Activated T-cell treated with anti-CD3 and anti-CD28 coated beads, Interleukin-2, amount 50 U/mL, for 72 hours (primary cell): ENCODE measurements at places on chromosomes 1 and 21.
A peak's percentile ranks its signal among the peaks of the same experiment; 100 is the strongest.

DNA sequence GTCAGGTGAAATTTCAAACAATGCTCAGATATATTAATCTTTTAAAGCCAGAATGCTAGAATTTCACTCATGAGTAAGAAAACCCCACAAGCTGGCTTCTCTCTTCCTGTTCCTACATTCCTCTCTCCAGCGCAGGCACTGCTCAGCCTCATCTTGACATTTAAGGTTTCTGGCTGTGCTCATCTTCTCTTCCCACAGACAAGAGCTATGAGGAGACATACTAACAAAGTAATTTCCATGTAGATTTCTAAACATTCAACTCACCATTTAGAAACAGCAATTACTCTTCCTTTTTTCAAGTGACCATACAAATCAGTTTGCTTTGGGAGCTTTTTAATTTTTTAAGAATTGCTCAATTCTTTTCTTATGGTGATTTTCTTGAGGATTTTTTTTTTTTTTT lies 7.8 kb upstream of the LRRC8D start:
- DNase-seq = no peak

GRCh38 chr1:227300682-227301081 lies 17.6 kb downstream of the CDC42BPA start:
- no peak for DNase-seq

DNA sequence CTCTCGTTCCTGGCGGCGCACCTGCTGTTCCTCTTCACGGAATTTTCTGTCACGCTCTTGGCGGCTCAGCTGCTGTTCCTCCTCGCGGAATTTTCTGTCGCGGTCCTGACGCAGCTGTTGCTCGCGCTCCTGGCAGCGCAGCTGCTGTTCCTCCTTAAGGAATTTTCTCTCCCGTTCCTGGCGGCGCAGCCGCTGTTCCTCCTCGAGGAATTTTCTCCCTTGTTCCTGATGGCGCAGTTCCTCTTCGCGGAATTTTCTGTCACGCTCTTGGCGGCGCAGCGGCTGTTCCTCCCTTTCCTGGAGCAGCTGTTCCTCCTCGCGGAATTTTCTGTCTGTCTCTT lies 6.4 kb downstream of the TCHH start:
- DNase-seq = no peak

DNA sequence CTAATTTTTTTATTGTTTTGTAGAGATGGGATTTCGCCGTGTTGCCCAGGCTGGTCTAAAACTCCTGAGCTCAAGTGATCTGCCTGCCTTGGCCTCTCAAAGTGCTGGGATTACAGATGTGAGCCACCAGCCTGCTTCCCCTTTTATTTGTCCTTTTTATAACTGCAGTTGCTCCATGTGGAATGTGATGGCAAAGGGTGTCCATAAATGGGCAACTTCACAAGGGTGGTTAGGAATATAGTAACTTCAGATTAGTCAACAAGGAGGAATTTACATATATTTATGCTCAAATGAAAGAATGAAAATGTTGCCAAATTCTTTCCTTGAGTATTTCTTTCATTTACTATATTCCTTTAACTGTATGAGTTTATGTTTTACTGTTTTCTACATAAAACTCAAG lies 182.9 kb downstream of the BACH1 start:
- DNase-seq = no peak

DNA sequence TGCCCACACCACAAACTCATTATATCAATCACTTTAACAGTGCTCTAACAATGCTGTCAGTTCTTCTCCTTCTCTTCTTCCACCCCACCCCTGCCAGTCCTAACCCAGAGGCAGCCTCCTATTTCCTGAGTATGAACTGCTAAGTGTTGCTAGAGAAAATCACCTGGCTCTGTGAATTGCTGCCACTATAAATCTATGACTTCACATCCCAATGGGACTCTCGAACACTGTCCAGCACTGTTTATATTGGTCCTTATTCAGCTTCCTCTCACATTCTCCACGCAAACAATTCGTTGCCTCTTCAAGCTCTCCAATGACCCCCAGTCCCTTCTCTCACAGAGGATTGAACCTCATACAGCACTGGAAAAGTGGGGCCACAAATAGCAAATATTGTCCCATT lies 27.0 kb upstream of the USH2A start:
- no peak for DNase-seq

- no peak for DNase-seq
Observed at GRCh38 chr1:2925918-2926317, 95.3 kb upstream of the ACTRT2 start.

DNA sequence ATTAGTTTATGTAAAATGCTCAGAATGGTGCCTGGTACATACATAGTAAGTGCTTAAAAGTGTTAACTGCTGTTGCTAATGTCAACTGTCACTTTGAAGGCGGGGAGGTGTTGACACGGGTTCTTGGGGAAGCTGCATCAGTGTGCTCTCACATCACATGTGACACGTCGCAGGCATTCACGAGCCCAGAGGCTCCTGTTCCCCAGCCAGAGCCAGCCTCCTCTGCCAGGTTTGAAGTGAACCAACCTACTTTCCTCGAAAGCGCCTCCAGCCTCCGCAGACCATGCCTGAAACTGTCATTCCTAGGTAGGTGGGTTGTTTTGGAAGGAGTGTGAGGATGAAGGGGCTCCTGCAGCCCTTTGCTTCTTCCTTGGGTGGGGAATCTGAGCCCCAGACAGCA lies 13.8 kb downstream of the GALNT2 start:
- no peak for DNase-seq

DNA sequence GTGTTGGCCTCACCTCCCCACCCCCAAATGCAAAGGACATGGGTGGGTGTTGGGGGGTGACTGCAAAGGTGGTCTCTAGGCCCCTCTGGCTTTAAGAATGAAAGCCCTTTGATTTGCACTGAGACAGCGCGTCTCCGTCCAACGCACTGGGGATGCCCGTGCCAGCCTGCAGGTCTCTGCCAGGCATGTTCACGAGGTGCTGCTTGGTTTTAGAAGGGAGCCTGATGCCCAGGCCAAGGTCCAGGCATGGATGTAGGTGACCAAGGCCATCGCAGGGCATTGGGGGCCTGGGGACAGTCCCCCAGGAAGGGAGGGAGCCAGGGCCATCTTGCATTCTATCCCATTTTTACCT lies 363.6 kb upstream of the VAMP3 start:
- no peak for DNase-seq

- DNase-seq = no peak
Observed at GRCh38 chr1:15188130-15188524, 34.6 kb downstream of the TMEM51 start.

DNA sequence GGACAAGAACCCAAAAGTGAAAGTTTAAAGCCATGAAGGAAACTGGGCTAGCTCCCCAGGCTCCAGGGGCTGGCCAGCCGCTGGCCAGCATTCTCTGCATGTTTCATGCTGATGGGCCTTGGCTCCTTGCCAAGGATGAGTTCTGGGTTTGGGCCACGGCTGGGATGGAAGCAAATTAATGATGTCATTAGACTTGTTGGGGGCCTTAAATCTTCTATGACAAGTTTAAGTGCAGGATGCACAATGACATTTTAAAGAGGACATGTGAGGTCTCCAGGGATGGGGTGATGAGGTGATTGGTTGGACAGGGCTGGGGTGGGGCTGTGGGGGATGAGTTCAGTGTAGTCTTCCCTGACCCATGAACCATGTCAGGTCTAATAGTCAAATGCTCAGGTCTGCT lies 199.6 kb downstream of the TRABD2B start:
- DNase-seq = no peak

DNA sequence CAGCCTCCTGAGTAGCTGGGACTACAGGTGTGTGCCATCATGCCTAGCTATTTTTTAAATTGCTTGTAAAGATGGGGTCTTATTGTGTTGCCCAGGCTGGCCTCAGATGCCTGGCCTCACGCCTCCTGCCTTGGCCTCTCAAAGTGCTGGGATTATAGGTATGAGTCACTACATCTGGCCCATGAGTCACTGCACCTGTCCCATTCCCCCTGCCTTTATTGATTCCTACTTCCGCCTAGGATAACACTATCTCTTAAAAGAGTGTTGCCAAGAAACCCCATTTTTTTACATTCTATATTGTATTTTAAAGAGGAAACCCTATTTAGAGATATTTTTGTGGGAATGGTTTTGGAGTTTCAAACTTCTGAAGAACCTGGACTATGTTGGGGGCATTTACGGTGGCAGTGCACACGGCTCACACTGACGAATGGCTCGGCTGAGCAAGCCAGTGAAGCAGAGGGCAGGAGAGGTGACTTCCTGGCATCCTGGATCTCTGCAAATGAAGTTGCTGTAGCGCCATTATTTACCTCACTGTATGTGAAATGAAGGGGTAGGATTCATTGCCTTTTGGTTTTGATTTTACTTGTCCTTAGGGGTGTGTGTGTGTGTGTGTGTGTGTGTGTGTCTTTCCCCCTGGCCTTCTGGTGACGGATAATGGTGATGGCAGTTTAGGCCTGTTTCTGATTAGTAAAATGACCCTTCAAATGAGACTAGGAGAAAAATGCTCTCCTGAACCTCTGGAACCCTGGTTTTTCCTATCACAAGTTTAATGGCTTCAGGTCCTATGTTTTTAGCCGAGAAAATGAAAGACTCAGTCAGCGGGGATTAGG lies 22.5 kb downstream of the KIF26B start:
- no peak for DNase-seq

- DNase-seq = peak; percentile 23
Observed at GRCh38 chr1:207883104-207883651, 27.7 kb downstream of the CD34 start.

GRCh38 chr1:87329526-87330056 lies 911 bp downstream of the LMO4 start:
- no peak for DNase-seq

DNA sequence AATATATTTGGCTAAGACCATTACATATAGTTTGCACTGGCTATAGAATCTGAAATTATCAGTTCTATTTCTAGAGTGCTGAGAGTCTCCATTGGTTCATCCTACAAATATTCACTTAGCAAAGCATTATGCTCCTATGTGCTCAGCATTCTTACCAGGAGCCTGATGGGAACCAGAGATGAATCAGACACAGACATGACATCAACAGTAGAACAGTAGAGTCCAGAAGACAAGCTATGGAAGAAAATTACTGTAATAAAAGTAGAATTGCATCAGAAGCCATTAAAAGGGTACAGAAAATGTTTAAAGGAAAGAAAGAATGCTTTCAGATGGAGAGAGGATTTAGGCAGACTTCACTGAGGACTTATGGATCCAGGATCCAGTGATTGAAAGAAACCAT lies 271.7 kb upstream of the SNX7 start:
- no peak for DNase-seq

DNA sequence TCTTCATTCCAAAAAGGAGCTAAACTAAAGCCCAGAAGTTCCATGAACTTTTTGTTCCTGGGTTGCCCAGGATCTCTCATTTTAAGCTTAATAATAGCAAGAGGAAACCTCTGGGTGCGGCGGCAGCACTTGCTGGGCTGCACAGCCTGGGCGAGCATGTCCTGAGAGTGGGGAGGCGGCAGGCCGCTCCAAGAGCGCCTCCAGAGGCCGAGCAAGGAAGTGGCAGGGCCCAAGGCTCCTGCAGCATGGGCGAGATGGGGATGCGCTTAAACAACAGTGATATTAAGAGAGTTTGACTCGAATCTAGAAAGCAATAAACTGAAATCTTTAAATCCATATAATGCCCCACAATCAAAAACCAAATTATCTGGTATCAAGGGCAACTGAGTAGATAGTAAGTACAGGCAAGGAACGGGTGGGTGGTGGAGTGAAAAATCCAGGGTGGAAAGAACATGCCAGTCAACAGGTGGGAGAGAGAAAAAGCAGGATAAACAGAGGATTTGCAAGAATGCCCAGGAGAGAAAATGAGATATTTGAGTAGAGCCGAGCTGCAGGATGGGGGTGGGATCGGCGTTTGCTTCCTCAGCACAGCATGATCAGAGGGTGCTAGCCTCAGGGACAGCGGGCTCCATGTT lies 14.1 kb upstream of the TNR start:
- peak; percentile 8 for DNase-seq

- no peak for DNase-seq
Observed at GRCh38 chr1:203818399-203818798, 23.0 kb downstream of the ZBED6 start.

DNA sequence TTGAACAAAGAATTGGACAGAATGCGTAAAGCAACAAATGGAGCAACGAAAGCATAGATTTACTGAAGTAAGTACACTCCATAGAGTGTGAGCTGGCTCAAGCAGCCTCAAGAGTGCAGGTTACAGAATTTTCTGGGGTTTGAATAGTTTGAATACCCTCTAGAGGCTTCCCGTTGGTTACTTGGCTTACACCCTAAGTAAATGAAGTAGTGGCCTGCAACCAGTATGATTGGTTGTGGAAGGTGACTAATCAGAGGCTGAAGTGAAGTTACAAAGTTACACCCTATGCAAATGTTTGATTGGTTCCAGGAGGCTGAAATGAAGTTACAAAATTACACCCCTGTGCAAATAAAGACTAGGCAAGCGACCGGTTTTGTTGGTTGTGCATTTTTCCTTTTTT lies 10.9 kb downstream of the TCEANC2 start:
- DNase-seq = no peak

DNA sequence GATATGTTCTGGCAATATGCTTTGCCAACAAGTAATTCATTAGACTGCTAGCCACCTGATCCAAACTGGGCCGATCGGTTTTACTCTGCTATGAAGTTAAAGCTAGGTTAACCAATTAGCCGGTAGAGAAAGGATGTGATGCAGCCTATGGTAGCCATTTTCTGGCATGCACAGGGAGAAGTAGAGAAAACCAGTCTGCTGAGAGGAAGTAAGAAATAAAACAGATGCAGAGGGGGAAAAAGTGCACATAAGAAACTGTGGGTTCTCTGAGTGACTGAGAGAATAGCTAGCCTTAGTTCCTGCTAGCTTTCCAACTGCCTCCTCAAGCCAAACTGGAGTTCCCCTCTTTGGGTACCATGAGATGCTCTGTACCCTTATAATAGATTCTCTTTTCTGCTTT lies 52.8 kb downstream of the ARID4B start:
- DNase-seq = no peak

GRCh38 chr1:34742667-34743270 lies 12.1 kb upstream of the GJB5 start:
- DNase-seq = peak; percentile 88

GRCh38 chr1:89673251-89673650 lies 40.3 kb downstream of the LRRC8C start:
- DNase-seq = no peak

DNA sequence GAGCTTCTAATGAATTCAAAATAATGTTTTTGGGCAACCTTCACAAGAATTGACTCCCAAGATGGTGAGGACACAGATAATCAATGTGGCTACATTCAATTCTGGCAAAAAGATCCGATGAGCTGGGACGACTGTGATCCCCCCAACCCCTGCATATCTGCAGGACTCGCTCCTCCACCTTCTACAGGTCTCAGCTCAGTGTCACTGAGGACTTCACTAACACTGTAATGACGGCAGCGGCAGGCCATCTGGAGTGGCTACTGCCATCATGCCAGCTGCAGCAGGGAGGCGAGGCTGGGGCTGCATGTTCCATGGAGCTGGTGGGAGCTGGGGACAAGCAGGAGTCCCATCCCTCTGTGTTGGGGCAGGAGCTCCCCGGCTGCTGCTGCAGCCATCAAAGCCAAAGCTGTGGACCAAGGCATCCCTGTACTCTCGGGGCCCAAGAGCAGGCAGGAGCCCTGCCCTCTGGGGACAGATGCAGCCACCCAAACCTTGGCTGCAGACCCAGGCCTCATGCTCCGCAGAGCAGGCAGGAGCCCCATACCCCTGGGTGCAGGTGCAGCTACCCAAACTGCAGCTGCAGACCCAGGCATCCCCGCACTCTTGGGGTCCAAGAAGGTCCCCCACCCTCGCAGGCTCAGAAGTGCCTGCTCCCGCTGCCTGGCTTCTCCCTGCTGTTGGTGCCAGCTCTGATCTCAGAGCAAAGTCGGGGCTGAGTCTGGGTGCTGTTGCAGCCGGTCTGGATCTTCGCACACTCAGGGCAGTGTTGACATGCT lies 12.2 kb upstream of the DHRS3 start:
- DNase-seq = no peak
